ENCODE measurements at places on chromosomes 7 and 10.
A peak's percentile ranks its signal among the peaks of the same experiment; 100 is the strongest.

DNA sequence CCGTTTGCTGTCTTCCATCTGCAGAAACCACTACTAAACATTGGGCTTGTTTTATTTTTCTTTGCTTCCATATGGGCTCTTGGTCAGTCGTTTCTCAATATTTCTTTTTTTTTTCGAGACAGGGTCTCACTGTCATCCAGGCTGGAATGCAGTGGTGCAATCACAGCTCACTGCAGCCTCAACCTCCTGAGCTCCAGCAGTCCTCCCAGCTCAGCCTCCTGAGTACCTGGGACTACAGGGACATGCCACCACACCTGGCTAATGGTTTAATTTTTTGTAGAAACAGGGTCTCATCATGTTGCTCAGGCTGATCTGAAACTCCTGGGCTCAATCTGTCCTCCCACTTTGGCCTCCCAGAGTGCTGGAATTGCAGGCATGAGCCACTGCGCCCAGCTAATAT is 163.1 kb downstream of the LYZL1 start:
- DNase-seq = no peak

GRCh38 chr7:81583882-81584533 is 185.8 kb downstream of the HGF start:
- no peak for DNase-seq

GRCh38 chr10:26571655-26572054 is 125.8 kb upstream of the PDSS1 start:
- DNase-seq = no peak

- DNase-seq = no peak
Measured at GRCh38 chr7:159040146-159040545, 104.5 kb downstream of the VIPR2 start.

GRCh38 chr10:97399843-97400545 is 1.1 kb downstream of the RRP12 start:
- peak; percentile 6 for DNase-seq

- DNase-seq = peak; percentile 43
Measured at GRCh38 chr10:14879124-14879927, 660 bp downstream of the SUV39H2 start.

GRCh38 chr7:2941216-2941859 is 97.2 kb upstream of the GNA12 start:
- DNase-seq = no peak

DNA sequence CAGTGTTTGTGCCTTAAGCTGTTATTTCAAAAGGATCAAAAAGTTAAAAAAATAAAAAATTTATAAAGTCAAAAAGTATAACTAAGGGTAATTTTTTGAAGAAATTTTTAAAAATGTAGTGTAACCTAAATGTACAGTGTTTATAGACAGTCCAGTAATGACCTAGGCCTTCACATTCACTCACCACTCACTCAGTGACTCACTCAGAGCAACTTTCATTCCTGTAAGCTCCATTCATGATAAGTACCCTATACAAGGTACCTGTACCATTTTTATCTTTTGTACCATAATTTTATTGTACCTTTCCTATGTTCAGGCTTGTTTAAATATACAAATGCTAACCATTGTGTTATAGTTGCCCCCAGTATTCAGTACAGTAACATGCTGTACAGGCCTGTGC is 21.5 kb downstream of the DNAJC9 start:
- DNase-seq = no peak

DNA sequence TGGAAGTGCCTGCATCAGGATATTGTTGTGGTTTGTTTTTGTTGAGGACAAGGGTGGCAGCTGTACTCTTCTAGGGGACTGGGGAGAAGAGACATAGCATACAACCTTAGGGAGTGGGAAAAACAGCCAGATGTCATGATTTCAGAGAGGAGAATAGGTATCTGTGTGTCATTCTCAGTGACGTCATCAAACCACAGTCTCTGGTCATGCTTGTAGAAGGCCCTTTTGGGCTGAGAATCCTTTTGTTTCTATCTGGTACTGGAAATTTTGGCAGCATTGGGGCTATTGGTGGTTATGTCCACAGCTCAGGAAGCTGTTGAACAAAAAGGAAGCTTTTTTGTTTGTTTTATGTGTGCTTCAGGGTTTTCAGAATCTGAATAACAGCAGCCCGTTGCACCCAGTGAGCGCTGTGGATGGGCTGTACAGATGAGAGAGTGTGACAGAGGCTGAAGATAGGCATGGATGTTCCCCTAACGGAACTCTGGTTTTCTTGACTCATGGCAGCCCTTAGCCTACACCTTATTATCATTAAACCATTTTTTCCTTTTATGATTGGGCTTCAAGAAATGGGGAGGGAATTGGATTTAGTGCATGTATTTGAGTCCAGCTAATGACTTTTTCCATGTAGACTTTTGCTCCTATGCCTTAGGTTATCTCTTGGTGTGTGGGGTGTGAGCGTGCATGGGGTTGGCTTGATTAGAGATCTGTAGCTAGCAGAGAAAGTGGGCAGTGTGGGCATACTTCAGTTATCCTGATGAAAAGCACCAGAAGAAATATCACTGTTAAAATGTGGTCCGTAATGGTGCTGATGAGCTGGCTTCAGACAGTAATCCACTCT is 65.7 kb downstream of the SND1 start:
- no peak for DNase-seq

DNA sequence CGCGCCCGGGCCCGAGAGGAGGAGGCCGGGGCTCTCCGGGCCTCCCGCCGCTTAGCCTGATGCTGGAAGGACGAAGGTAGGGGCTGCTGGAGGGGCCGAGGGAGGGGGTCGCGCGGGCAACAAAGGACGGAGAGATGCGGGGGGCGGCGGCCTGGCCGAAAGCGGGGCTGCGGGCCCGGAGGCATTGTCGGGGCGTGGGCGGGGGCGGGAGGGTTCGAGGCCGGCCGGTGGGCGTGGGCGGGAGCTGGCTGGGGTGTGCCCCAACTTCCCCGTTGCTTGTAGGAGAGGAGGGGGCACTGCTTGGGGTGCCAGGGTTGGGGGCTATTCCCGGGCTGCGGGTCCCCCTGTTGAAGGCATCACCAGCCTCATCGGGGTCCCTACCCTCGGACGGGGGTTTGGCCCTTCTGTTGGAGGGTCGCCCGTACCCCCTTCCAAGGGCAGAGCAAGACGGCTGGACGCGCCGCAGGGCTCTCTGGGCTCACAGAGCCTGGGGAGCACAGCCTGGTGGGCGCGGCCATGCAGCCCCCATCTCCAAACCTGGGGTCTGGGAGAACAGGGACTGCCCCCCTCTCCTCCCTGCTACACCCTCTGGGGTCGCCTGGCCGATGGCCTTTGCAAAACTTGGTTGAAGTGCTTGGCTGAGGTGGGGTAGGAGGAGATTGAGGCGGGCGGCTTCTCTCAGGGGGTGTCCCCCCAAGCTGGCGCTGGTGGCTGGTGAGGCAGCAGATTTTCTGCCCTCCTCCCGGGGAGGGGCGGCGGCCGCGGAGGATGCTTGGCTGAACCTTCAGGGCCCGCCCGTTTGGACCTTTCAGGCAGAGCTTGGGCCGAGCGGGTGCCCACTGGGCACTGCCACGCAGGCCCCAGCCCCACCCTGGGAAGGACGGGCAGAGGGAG is 699 bp downstream of the CLIP2 start:
- no peak for DNase-seq

- no peak for DNase-seq
Measured at GRCh38 chr7:42080841-42081586, 156.0 kb downstream of the GLI3 start.

DNA sequence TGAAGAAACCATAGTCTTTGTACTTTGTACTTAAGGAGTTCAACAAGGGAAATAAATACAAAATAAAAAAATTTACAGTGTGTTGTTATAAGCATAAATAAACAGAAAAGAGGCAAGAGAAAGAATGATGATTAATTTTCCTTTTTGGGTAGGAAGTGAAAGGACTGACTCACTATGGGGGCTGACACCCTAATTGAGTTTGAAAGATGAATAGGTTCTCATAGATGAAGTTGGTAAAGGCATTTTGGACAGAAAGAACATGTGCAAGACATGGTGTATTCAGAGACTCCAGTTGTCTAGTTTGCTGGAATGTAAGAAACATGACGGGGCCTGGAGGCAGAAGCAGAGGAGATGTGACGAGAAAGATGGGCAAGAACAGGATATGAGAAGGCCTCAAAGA is 83.7 kb downstream of the VPS50 start:
- no peak for DNase-seq

DNA sequence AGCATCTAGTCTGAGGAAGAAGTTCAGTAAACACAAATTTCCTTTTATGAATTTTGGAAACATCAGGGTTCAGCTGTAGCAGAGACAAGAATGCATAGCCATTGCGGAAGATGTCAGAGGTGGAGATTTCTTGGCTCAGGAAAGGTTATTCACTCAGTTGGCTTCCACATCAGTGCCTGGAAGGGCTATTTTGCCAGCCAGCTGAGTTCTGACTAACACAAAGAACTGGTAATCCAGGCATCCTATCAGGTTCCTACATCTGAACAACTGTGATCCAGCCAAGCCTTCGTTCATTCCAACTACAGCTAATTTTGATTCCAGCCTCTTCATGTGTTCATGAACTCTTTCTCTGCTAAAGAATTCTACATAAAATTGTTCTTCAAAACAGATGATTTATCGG is 965.6 kb downstream of the XPNPEP1 start:
- no peak for DNase-seq

DNA sequence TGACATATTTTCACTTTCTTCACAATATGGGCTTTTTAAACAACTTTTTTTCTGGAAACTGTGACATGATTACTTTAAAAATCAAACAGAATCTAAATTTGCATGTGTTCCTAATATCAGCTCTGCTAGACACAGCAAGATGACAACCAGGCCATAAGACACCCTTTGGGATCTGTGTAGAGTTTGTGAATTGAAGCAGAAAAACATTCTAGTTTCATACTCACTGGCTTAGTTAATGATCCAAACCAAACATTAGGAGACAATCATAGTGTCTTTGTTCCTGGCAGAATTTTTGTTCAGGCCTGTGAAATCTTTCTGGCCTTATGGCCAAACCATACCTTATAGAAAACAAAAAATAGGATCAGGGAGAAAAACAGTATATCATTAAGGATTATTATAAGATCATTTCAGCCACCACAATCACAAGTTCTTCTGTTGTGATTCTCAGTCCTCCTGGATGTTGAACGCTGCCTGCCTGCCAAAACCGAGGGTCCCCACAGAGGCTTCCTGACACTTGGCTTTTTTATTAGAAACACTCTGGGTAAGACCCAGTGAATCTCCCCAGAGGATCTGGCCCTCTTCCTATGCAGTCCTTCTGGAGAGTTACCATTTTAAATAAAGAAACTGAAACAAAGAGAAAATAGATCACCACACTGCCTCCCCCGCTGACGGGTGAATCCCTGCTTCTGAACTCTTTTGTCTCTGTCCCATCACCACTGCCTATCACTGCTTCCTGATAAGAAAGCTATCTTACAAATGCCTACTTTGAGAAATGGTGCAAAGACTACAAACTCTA is 79.2 kb upstream of the PPP1R3C start:
- no peak for DNase-seq

DNA sequence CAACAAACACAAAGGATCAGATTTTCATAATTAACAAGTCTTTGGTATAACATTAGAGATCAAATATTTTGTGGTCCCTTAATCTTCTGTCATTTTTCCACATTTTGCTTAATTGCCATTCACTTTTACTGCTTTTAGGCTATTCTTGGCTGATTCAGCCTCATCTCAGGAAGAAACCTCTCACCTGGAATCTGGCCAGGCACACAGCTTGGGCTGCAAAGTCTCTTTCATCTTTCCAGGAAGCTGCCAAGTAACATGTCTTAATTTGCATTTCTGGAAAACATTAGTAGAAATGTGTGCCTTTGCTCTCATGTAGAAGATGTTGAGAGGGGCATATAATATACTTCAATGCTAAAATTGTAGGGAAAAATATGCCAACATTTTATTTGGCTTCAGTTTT is 174.2 kb upstream of the STEAP4 start:
- no peak for DNase-seq

DNA sequence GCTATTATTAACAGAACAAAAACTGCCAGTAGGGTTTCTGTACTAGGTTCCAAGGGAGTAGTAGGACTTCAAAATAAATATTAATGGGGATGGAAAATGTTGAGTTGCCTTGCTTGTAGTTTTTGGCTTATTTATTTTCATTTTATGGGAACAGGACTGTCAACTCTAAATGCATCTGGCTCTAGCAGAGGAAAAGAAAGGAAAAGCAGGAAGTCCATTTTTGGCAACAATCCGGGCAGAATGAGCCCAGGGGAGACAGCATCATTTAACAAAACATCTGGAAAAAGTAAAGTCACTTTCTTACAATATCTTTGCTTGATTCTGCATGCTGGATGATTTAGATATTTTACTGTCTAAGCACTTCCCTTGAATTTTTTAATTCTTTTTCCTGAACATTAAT is 69.4 kb downstream of the NOC3L start:
- DNase-seq = no peak

GRCh38 chr10:97412891-97413304 is 11.8 kb upstream of the RRP12 start:
- DNase-seq = no peak

GRCh38 chr10:4361581-4361980 is 464.4 kb upstream of the AKR1E2 start:
- DNase-seq = no peak
